ENCODE measurements at places on chromosomes 3 and 15.

DNA sequence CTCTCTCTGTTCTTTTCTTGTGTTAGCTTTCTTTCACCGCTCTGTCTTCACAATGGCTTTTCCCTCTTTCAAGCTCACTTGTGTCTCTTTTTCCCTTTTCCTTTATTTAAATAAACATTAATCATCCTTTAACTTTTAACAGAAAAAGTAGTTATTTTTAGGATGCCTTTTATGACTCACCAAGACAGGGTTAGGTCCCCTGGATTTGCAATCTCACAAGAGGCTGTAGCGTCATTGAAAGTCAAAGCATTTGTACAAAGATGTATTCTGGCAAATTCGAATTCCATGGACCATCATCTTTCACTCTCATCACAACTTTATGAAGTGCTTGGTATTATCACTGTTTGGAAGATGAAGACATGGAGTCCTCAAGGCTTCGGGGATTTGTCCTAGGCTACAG lies 34.8 kb upstream of the MCTP2 start:
- no peak for DNase-seq

GRCh38 chr3:79994397-79994796 lies 226.6 kb upstream of the ROBO1 start:
- DNase-seq: no peak

- DNase-seq: no peak
Measured at GRCh38 chr15:77329202-77329601, 90.7 kb downstream of the PEAK1 start.

DNA sequence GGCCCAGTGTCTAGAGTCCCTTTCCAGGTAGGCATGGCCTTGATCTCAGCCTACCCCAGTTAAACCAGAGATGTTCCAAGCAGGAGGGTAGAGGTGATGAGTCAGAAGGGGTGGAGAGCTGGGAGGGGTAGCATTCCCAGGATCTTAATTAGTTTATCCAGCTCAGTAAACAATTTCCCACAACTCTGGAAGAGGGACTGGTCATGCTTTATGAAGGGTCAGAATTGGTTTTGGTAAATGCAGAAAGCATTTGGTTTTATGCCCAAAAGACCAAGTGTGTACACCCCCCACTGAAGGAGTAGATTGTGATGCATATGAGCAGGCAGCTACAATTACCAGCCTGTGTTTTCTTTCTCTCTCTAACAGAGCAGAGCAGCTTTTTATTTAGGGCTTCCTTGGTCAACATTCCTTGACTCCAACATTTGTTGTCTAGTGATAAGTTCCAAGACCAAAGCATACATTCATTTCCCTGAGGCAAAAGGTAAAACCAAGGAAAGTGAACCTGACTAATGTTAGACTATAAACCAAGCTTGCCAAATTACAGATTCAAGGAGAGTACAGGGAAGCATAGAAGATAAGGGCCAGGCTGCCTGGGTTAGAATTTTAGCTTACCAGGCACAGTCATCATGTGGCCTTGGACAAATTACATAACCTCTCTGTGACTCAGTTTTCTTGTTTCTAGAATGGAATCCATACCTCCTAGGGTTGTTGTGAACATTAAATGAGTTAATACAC lies 17.6 kb downstream of the EXOSC7 start:
- DNase-seq: no peak

DNA sequence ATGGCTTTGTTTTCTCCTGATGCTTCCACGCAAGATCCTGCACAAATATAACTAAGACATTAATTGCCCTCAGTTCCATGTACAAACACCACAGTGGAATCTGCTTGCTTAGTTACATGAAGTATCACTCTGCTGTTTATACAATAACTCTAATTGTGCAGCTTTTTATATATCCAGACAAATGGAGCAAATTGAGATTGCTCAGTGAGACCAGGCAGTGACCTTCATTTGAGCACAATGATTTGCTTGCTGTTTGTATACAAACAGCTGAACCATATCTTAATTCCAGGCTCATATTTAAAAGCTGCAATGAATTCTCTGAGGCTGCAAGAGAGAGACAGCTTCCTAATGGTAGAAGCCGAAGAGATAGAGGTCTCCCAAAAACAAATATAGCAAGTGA lies 243.7 kb downstream of the CADPS start:
- no peak for DNase-seq

DNA sequence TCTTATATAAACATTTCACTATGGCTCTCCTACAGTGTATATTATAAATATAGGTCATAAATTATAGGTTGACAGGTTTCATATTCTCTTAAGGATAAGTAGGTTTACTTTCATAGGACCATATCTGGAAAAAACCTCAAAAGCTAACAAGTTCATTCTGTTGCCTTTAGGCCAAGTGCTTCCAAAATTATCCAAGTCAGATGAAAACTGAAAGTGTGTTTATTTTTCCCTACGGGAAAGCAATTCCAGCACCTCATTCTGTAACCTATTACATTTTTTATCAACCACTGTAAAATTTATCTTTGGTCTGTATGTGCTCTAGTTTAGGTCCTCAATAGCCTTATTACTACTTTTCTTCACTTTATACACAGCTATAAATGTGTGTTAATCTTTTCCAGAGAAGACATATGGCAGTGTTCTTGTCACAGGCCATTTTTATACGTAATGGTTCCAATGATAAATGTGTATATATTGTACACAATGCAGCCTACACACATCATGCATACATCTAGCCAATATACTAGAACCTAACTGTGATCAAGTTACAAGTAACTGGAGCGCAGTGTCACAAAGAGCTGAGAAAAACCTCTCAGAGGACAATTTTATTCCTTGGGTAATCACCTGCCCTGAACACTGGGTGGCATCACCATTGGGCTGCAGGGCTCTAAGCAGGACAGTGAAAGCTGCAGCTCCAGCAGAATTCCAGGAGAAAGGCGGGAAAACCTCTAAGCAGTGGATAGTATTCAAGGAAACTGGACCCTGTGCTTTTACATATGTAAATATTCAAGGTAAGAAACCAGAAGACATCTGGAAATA lies 251.3 kb downstream of the CTNNB1 start:
- DNase-seq: no peak

DNA sequence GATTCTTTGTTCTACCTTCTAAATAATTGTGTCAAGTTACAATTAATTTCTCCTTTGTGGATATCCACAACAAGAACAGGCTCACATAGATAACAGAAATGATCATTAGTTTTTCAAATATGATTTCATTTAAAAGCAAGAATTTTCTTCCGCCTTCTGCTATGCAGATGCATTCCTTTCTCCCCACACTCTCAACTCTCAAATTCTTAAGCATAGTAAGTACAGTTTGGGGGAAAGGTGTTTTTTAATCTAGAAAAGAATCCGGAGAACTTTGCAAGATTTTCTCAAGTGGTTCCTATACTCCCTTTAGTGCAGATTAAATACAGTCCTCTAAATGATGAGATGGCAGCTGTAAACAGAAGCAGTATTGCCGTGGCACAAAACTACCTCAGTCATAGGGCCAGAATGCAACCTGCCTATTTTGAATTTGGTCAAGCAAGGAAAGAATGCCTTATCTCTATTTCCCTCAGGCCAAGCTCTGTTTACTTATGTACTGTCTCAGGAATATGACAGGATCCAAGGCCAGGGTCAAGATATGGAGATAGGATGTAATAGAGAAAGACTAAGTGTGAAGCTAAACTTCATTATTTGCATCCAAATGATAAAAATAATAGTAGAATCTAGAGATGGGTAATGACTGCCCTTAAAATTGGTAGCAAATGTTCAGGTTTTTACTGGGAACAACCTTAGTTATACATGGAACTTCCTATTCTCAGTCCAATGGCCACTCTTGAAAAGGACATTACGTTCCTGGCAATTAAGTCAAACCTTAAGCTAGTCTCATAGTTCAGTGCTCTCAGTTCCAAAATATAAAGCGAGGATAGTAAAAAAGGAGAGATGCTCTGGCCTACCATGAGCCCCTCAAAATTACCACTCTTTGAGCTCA lies 77.3 kb upstream of the PHLDB2 start:
- no peak for DNase-seq

DNA sequence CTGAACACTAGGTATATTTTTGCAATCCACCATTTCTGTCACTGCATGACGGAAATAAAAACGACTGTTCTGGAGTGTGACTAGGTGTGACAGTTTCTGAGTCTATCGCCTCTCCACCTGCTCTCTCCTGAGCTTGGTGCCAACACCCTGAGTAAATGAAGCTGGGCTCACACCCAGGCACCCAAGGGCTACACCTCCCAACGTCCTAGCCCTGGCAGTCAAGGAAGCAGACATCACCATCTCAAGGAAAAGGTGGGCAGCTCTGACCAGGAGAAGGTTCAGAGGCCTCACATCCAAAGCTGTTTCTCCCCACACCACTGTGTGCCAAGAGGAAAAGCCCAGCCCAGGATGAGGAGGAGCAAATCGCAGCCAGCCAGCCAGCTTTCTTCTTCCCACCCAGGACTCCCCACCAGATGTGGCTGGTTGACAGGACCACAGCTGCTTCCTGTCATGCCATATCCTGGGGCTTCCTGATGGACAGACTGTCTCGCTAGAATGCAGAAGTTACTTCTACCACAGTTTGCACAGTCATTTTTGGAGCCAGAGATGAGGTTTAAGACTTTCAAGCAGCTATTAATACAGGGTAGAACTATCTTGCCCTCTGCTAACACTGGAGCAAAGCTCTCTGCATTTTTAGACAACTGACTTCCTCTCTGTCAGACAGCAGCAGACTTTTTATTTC lies 3.3 kb downstream of the SCAMP2 start:
- peak; percentile 95 for DNase-seq

DNA sequence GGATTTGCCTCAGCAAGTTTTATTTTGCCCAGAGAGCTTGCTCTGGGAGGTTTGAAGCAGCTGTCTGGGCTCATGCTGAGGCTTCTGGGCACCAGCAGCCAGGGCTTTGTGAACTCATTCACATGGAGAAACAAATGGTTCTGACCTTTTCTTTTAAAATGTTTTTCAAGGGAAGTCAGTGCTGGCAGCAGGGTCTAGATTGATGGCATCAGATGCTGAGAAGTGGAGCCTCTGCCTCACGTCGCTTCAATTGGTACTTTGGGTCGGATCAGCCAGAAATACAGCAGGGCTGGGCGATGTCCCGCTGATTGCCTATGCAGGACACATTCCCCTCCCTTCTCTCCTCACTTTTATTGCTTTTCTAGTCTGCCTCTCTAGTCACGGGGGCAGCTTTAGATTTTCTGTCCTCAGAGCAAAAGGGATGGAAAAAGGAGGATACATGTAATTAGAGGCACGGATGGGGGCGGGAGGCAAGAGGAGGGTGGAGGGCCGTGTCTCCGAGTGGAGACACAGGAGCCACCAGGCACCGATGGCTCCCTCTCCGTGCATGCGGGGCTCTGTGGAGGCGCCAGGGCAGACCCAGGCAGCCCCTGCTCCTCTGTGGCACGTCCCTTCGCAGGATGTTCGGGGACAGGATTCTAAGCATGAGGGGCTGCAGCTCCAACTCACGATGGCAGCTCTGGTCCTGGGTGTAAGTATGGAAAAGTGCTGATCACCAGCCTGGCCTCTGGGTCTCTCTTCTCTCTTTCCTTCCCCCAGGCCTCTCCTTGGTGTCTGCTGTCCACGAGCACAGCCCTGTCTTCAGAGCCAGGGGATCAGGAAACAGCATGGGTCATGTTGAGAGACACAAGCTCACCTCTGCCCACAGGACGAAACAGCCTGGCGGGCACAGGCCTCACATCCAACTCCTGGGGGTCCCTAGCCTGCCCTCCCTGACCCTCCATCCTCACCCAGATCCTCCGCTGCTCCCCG lies 116.1 kb downstream of the FAM43A start:
- no peak for DNase-seq

DNA sequence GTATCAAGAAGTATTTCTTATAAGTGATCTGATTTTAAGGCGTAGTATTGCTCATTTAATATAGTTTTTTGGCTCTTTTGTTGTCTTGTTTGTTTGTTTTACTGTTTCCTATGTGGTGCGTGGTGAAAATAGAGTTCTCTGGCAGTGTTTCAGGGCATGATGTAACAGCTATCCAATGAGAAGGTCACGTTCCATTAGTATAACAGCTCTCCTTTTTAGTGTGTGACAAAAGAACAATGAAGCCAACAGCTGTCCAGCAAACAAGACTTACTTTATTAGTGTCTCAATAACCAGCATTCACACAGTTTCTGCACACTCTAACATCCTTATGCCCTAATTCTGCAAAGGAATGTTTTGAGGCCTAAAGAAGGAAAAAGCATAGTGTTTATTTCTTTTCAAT lies 127.9 kb downstream of the SLC25A26 start:
- no peak for DNase-seq

GRCh38 chr3:113225286-113225685 lies 13.9 kb downstream of the BOC start:
- no peak for DNase-seq

GRCh38 chr15:49452595-49452994 lies 29.6 kb downstream of the FGF7 start:
- no peak for DNase-seq

Data from CMK (cell line).